ENCODE measurements at places on chromosomes 11 and 22.

GRCh38 chr22:28798810-28799605, 1.4 kb downstream of the XBP1 start:
- peak; percentile 24 for DNase-seq

DNA sequence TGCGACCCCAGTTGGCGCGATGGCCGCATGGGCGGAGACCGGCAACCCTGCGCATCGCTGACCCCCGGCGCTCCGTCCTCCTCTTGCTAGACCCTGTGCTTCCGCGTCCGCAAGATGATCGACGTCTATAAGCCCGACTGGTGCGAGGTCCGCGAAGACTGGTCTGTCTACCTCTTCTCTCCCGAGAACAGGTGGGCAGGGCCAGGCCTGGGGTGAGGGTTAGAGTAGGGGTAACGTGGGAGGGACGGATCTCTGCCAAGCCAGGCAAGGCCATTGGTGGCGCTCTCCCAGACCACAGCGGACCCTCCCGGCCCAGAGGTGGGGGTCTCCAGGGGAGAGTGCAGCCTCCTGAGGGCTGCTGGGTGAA, 92.1 kb downstream of the CACNA1I start:
- DNase-seq: no peak

- no peak for DNase-seq
Measured at GRCh38 chr11:36566407-36567053, 1.3 kb upstream of the RAG1 start.

- DNase-seq: no peak
Measured at GRCh38 chr11:75954039-75954438, 139.0 kb downstream of the UVRAG start.

- DNase-seq: no peak
Measured at GRCh38 chr11:75453916-75454655, 21.1 kb upstream of the KLHL35 start.
